ENCODE measurements at places on chromosomes 2 and 18. TPM values are rescaled to one million over a fixed set of nuclear protein-coding genes. Genes with fewer than 3 reads are reported as not detected.

COL3A1 gene
- polyA plus RNA-seq: 914 TPM

FOXI3 gene
- 0.22 TPM for polyA plus RNA-seq

RAX gene
- polyA plus RNA-seq: not detected

PROM2 gene
- polyA plus RNA-seq: 39.1 TPM

SLC19A3 gene
- polyA plus RNA-seq: 10.7 TPM

TCF23 gene
- polyA plus RNA-seq: 0.50 TPM

- DNase-seq: no peak
Measured at GRCh38 chr2:186099826-186100225, 361.2 kb downstream of the FSIP2 start.

DNA sequence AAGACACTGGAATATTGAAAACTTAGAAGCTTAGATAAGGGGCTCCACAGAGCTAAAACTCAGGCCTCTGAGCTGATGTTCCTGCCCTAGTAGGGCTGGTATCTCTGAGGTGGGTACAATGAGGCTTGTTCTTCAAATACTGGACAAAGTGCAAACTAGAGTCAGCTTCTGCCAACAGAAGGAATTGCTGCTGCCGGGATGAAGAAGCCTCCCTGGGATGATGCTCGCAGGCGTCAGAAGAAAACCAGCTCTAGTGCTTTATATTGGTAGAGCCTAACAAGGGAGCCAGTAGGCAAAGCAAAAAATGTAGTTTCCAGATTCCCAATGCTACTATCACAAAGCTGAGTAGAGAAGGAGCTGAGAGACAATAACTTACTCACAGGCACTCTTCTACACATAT, 118.1 kb downstream of the FOXI3 start:
- no peak for DNase-seq

DNA sequence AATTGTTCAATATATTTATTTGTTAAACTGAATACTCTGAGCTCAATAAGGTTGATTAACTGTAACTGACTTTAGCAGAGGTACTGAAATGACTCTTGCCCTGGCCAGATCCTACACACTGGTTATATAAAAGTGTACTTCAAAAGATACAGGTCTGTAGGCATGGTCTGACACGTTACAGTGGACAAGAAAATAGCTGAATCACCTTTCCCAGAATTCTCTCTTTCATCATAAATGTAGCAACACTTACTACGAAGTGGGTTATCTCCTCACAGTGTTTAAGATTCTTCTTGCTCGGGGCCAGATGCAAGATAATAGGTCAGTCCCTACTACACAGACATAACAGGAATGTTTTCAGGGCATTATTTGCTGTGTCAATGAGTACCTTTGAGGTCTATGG, 107.0 kb upstream of the ZC3H15 start:
- DNase-seq: no peak

DNA sequence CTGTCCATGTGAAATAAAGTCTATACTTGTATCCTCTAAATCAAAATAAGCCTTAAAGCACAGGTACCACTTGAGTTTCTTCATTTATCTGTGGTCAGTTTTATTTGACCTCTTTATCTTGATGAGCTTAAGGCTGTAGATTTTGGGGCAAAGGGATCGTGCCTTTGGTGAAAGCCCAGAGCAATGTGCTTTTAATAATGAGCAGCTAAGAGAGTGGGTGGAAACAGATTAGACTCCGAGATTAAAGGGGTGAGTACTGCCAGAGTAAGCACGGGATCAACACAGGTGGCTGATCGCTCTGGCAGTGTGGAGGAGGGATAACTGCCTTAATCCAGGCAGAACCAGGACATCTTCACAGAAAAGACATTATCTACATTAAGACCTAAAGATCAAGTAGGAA, 280.4 kb downstream of the TDRD15 start:
- DNase-seq: no peak

GRCh38 chr2:241094172-241094571, 7.9 kb downstream of the MTERF4 start:
- DNase-seq: no peak

DNA sequence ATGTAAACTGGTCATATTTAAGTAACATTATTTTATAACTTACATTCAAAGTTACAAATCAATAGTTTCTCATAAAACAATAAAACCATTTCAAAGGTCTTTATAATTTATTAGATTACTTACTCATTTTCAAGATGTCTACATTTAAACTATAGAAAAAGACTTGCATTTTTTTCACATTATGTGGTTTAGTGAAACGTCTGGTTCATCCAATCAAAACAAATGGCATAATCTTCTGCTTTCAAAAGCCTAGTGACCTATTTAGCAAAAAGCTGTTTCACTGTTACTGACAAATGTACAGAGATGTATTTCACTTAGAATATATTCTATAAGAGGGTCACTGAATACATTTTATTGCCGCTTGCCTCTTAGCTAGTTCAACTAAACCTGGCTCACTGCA, 49.3 kb upstream of the MCM6 start:
- no peak for DNase-seq

- DNase-seq: no peak
Measured at GRCh38 chr2:151297882-151298281, 8.4 kb upstream of the NMI start.

GRCh38 chr2:127012215-127012614, 94.7 kb downstream of the BIN1 start:
- no peak for DNase-seq

GRCh38 chr18:22689712-22690111, 243.4 kb upstream of the RBBP8 start:
- no peak for DNase-seq

DNA sequence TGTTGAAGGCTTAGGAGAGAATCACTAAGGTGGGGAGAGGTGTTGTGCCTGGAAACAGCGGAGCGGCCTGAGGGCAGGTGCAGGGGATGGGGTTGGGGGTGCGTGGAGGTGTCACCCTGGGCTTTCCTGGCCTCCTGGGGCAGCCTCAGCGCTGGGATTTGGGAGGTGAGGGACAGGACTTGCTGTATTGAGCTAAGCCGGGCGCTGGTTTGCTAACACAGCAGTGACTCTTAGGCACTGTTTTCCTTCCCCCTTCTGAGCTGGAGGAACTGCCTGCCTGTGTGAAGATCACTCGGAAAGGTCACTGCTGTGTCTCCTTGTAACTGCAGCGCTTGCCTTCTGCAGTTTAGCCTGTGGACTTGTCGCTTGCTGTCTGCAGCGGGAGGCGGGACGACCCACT, 21.2 kb downstream of the PRELID3A start:
- no peak for DNase-seq

DNA sequence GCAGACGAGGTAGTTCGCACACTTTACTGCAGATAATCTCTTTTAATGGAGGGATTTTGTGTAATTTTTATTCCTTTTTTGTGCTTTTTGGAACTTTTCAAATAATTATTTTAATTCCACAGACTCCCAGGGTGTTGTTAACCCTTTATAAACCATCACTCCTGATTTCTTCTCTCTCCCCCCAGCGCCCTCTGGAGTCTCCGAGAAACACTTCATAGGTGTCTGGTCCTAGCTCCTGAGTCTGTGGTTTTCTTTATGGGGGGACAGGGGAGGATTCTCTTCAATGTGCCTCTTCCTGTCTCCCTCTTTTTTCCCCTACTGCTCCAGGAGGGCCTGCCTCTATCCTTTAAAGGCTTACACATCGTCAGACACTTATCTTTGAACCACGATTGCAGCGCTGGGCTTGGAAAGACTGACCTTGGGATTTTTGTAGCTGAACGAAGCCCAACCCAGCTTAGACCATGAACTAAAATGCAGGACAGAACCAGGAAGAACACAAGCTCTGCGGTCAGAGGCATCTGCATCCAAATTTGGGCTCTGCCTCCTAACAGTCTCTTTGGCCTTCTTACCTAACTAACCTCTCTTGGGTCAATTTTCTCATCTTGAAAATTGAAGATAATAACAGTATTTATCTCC, 7.1 kb upstream of the PKDCC start:
- DNase-seq: no peak

GRCh38 chr2:96702098-96702785, 37.6 kb downstream of the LMAN2L start:
- DNase-seq: no peak

- no peak for DNase-seq
Measured at GRCh38 chr2:28583899-28584553, 88.2 kb downstream of the PLB1 start.

DNA sequence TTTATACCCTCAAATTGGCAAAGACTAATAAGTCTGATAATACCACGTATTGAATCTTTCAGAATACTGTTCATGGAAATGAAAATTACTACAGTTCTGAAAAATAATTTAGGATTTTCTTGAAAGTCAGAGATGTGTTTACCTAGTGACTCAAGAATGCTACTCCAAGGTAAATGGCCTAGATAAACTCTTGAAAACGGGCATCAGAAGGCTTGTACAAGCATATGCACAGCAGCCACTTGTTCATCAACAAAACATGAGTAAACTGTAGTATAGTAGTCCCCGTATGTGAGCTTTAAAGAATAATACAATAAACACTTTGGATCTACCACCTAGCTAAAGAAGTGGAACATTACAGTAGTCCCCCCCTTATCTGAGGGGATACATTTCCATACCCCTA, 157.5 kb downstream of the THADA start:
- DNase-seq: no peak
